ENCODE measurements at places on chromosomes 1 and 21. TPM values are rescaled to one million over a fixed set of nuclear protein-coding genes. Genes with fewer than 3 reads are reported as not detected.

Gene MIXL1
- total RNA-seq = not detected

Gene MPL
- not detected for total RNA-seq

Gene OPTC
- total RNA-seq = not detected

Gene RXFP4
- total RNA-seq = not detected

Gene LRRN2
- total RNA-seq = 0.26 TPM

Gene FCRL4
- not detected for total RNA-seq

Gene HPCAL4
- not detected for total RNA-seq

Gene CFHR2
- total RNA-seq = not detected

Gene CD52
- total RNA-seq = not detected

Gene FAM72A
- total RNA-seq = 1.8 TPM

Gene WNT4
- total RNA-seq = not detected

Gene IQCC
- total RNA-seq = 2.3 TPM

Gene SGIP1
- 11.0 TPM for total RNA-seq

Gene PGLYRP4
- not detected for total RNA-seq

Gene CD160
- not detected for total RNA-seq

Gene NEXN
- total RNA-seq = 16.2 TPM

Gene CCDC30
- 1.3 TPM for total RNA-seq

Gene SEMA4A
- 0.77 TPM for total RNA-seq
